GM12891 (cell line): ENCODE measurements at places on chromosomes 3 and 15.
A peak's percentile ranks its signal among the peaks of the same experiment; 100 is the strongest.

DNA sequence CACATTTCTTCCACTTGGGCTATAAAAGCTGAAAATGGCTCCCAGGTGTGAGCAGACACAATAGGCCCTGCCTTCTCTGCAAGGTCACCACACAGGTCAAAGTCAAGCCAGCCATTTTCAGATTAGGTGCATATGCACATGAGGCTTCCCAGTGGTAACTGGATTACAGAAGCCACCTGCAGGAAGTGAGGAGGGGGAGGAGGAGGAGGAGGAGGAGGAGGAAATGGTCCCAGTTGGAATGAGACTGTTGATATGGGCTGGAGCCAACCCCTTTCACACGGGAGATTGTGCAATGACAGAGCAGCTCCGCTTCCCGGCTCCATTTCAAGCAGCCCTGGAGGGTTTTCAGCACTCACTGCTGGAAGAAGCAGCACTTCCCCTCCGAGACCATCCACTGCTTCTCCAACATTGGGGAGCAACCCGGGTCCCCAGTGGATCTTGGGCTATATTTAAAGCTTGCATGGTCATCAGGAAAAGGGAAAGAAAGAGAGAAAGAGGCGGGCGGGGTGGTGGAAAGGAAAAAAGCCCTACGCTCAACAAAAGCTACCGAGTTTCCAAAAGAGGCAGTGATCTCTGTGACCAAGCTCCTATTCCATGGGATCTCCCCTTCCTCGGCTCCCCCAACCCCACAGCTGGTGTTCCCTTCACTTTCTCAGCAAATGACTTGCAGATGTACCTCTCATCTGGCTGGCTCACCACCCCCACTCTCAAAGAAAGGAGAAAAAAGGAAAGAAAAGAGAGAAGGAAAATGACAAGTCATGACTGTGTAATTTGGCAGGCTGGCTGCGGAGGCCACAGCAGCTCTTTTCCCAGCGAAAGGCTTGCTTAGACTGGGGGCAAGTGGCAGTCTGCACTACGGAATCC is 58.3 kb downstream of the LRIG1 start:
- no peak for DNase-seq

- no peak for DNase-seq
Observed at GRCh38 chr3:151386056-151386455, 1.5 kb upstream of the P2RY12 start.

- peak; percentile 34 for DNase-seq
Observed at GRCh38 chr3:138118612-138119422, 3.4 kb upstream of the DZIP1L start.

- no peak for DNase-seq
Observed at GRCh38 chr3:5116538-5116937, 5.6 kb upstream of the ARL8B start.

- peak; percentile 53 for DNase-seq
Observed at GRCh38 chr15:31488437-31489204, 162.0 kb downstream of the KLF13 start.

DNA sequence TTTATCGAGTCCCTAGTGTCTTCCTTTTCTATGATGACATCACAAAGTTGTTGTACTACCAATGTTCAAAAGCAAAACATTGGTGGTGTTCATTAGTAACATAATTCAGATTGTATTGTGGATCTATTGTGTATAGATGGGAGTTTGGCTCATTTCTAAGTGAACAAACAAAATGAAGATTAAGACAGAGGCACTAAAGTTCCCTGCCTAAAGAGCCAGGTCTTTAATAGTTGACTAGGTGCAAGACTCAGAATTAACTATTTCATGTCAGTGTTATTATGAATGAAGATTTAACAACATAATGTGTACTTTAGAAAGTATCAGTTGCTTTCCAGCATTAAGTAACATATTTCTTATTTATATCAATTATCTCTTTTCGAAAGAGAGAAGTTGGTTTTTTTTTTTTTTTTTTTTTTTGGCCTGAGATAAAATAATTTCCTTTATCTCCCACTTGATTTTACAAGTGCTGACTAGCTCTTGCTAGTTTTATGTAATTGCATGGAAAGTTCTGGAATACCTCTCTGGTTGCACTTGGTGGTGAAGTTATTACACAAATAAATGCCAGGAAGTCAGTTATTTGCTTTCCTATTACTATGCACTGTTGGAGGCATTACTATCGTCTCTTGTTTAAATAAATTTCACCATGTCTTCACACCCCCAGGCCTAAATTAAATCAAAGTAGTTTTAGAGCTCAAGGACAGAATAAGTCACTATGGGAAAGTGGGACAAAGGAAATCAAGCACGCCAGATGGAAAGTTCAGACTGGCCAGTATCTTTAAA is 48.7 kb downstream of the NAALADL2 start:
- DNase-seq = no peak

GRCh38 chr3:45318689-45319088 is 69.7 kb upstream of the LARS2 start:
- DNase-seq = no peak

DNA sequence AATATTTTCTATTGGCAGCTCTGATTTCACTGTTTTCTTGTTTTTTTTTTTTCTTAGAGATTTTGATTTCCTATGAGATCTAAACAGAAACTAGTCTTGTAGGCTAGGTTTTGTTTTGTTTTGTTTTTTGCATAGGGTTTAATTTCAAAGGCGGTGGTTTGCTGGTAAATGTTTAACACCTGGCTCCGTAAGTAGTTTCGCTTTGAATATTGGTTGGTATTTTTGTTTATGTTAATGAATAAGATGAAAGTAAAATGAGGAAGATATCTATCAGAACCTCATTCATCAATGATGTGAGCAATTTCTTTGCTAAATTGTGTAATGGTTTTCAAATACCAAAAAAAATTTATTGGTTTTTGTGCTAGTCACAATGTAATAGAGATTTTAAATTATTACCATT is 39.7 kb upstream of the TM4SF1 start:
- no peak for DNase-seq

- no peak for DNase-seq
Observed at GRCh38 chr3:184604039-184604601, 42.5 kb downstream of the EPHB3 start.

DNA sequence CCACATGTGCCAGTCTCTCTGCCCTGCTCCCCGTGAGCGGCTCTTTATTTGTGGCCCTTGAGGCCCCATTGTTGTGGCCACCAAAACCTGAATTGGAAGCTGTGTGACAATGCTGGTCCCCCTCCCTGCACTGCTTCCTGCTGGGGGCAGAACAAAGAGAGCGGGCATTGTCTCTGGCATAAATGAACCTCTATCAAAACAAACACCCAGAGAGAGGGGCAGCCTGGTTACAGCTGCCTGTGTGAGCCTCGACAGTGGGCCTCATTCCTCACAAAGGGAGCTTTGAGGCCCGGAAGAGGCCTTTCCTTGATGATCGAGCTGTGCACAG is 152.9 kb downstream of the IGF1R start:
- no peak for DNase-seq

DNA sequence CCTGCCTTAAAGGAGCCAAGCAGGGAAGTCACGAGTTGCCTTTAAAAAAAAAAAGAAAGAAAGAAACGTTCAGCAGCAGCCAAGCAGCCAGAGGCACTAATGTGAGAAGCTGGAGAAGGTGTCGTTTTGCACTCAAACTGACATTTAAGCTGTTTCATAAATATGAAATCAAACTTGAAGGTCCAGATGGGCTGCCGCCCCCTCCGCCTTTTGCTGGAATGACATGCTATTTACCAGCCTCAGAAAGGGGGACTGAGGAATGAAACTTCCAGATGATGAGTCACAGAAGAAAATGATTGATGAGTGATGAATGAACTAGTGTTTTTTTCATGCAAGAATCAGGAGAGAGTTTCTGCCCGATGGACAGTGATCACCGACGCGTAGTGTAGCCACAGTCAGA is 396.8 kb downstream of the IGSF11 start:
- no peak for DNase-seq

- no peak for DNase-seq
Observed at GRCh38 chr3:126026277-126026751, 57.3 kb downstream of the ROPN1B start.

DNA sequence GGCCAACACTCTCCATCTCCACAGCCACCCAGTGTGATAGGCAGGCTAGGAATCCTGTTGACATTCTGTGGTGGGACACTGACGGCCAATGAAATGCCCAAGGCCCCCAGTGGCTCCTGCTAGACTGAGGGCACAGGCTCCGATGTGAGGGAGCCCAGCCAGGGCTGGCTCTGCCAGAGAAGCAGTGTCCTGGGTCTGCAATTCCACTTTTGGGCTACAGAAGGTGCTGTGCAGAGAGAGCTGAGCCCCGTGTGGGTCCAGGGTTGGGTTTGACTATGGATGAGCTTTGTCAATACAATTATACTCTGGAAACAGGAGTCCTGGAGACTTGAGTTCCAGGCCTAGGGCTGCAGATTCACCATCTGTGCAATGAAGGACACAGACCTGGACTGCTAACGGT is 55.7 kb upstream of the TMEM115 start:
- no peak for DNase-seq

DNA sequence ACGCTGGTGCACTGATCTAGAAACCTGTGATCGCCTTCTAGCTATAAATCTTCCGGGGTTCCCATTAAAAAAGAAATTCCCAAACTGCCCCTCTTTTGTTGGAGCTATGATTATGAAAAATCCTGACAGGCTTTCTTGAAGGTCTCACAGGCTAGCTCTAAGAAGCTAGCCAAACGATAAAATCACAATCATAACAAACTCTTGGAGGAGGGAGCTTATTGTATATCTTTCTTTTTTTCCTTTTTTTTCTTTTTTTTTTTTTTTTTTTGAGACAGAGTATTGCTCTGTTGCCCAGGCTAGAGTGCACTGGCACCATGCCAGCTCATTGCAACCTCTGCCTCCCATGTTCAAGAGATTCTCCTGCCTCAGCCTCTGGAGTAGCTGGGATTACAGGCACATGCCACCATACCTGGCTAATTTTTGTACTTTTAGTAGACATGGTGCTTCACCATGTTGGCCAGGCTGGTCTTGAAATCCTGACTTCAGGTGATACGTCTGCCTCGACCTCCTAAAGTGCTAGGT is 72.0 kb downstream of the MYO1E start:
- DNase-seq = no peak

GRCh38 chr3:119015942-119016341 is 18.7 kb downstream of the IGSF11 start:
- DNase-seq = no peak

- no peak for DNase-seq
Observed at GRCh38 chr3:32449691-32450090, 53.0 kb downstream of the CMTM6 start.

DNA sequence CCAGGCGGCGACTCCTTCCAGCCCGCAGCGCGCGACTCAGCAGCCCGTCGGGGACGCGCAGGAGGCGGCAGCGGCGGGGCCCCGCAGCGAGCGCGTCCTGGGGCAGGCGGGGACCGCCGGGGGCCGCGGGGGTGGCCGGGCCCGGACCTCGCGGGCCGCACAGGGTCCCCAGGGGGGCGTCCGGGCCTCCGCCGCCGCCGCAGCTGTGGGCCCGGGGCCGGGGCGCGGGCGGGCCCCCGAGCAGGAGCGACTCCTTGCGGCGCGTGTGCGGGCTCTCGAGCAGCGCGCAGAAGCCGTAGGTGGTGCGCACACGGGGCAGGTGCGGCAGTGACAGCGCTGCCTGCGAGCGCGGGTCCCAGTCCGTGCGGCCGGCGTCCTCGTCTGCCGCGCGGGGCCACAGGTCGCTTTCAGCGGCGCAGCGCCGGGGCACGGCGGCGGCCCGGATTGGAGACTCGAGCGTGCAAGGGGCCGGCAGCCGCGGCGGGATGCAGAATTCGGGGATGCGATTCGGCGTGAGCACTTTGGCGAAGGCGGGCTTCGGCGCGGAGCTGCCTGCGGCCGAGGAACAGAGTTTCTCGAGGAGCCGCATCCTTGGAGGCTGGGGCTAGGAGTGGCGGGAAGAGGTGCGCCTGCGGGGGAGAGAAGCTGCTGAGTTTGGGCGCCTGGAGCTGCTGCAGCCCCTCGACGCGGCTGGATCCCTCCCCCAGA is 535 bp downstream of the C2CD4B start:
- DNase-seq = no peak

DNA sequence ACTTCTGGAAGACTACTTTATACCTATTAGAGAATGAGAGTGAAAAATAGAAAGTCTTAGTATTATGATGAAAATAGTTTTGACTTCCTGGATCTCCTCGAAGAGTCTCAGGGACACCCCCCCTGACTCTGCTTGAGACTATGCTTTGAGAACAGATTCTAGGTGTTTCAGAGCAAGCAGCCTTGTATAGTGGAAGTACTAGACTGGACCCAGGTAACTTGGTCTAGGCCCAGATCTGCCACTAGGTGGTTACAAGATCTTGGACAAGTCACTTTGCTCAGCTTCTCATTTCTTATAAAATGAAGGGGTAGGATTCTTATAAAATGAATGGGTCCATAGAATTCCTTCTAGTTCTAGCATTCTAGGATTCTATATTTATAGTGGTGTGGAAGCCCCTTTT is 9.1 kb downstream of the ABHD5 start:
- peak; percentile 7 for DNase-seq

DNA sequence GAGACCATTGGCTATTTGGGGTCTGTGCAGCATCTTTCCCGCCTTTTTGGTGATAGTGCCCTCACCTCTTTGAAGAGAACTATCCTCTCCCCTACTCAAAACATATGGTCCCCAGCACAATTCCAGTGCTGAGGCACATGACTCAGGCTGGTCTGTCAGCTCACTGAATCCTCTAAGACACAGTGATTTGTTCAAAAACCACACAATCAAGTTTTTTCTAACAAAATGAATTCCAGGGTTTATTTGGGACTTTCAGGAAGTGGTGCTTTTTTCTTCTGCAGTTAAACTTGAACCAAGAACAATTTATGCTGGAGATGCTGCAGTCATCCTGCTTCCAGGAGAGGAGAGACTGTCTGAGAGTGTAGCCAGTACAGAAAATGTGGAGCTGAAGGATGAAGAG is 142.5 kb upstream of the LMCD1 start:
- no peak for DNase-seq

DNA sequence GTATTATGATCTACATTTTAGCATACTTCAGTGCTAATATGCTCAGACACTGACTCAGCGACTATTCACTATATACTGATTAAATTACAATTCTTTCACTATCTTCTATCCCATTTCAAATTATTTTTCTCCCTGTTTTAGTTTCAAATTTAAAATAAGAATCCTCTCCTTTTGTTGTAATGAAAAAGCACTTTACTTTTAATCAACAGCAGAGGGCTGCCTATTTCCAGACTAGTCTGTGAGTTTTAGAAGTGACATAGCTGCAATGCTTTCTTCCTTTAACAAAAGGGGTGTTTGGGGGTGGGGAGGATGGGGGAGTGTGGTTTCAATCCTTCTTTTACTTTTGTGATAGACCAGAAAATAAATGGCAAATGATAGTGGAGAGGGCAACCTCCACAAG is 2.4 kb downstream of the NEDD4 start:
- DNase-seq = no peak

GRCh38 chr15:26433060-26433459 is 339.8 kb downstream of the GABRB3 start:
- no peak for DNase-seq

- DNase-seq = no peak
Observed at GRCh38 chr3:179933914-179934313, 102.8 kb downstream of the PEX5L start.

GRCh38 chr3:197611255-197611654 is 55.5 kb upstream of the BDH1 start:
- DNase-seq = no peak

DNA sequence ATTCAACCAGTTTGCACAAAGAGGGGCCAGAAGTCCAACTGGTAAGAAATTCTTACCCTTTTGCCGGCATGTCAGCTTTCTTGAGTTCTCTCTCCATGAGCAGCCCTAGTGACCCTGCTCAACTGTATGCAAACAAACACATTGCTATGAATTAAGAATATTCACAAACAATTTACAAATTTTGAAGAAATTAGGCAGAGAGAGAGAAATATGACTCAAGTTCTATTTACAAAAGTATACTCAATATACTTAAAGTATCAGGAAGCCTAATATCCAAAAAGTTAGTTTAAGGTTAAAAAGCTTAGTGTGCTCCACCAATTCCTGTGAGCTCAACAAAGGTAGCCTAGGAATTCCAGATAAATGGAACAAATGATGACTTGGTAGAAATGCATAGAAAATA is 3.5 kb upstream of the EHHADH start:
- no peak for DNase-seq
